Omental fat pad (tissue), 4 donors: ENCODE measurements at places on chromosomes 13 and 19. TPM values are rescaled to one million over a fixed set of nuclear protein-coding genes. Genes with fewer than 3 reads are reported as not detected.
A peak's percentile ranks its signal among the peaks of the same experiment; 100 is the strongest.

The RNF225 gene
- total RNA-seq, result not detected

The SPTBN4 gene
- total RNA-seq, result 3.1 TPM

The KIR3DL1 gene
- total RNA-seq, result not detected

The ZNF677 gene
- 10.8 TPM for total RNA-seq

The PSG3 gene
- not detected for total RNA-seq

The CEACAM20 gene
- not detected for total RNA-seq

- no peak for DNase-seq
Measured at GRCh38 chr19:50184196-50184595, 19.2 kb upstream of the MYH14 start.

- DNase-seq, result no peak
Measured at GRCh38 chr19:40424637-40425449, 949 bp downstream of the SERTAD1 start.

DNA sequence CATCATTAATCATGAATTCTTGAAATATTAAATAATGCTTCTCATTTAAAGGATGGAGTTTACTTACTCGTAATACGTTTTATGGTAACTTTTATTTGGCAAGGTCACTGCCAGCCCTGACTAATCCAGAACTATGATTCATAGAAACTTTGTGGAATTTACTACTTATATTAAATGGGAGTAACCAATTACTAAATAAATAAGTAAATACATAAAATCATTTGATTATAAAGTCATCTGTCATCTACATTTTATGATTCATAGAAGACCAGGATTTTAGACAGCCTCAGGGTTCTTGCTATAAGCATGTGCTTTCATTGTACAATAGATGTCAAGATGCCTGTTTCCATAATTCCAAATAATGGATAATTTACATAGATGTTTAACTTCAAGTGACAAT lies 611.1 kb downstream of the TBC1D4 start:
- no peak for DNase-seq

DNA sequence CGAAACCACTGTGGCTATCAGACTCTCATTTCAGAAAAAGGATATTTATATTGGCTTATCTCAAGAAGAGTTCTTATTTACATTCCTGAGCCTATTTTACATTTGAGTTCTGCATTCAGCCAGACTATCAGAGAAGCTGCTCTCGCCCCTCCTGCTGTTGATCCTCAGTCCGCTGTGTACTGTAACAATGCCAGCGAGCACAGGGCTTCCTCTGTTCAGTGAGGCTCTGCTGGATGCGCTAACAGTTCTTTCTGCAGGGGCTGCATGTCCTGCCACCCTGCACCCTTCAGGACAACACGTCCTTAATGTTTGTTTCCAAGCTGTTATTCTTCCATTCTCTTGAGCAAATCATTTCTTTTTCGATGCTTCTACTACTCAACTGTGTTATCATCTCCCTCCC lies 463.7 kb upstream of the SGCG start:
- DNase-seq, result no peak

- DNase-seq, result no peak
Measured at GRCh38 chr13:29684441-29684840, 89.0 kb upstream of the SLC7A1 start.

- no peak for DNase-seq
Measured at GRCh38 chr13:54433493-54434206, 1405.0 kb downstream of the OLFM4 start.

DNA sequence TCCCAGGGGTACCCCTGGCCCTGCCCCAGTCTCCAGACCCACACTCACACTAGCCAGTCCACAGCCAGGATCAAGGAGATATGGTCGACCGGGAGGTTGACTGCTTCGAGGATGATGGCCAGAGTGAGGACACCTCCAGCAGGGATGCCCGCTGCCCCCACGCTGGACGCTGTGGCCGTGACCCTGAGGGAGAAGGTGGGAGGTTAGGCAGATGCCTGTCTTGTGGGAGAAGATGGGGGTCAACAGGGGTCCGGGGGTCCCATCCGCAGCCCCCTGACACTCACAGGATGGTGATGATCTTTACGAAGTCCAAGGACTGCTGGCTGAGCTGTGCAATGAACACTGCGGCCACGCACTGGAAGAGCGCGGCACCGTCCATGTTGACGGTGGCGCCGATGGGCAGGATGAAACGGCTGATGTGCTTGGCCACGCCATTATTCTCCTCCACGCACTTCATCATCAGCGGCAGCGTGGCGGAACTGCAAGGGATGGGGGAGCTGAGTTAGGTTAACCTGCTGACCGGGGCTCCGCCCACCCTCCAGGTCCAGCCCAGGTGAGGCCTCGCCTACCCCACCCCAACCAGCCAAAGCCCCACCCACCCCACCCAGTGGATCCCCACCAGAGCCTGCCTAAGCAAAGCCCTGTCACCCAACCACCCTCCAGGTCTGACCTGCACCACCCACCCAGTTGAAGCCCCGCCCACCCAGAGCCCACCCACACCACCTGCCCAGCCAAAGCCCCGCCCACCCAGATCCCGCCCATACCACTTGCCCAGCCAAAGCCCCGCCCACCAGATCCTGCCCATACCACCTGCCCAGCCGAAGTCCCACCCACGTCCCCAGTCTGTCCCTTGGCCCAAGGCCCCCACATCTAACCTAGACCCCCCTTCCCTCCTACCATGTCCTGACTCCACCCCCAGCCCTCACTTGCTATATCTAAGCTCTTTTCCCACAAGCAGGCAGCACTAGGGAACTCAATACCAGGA lies 11.2 kb downstream of the SLC1A5 start:
- DNase-seq, result no peak

- DNase-seq, result no peak
Measured at GRCh38 chr19:2974342-2975041, 2.9 kb upstream of the TLE6 start.

DNA sequence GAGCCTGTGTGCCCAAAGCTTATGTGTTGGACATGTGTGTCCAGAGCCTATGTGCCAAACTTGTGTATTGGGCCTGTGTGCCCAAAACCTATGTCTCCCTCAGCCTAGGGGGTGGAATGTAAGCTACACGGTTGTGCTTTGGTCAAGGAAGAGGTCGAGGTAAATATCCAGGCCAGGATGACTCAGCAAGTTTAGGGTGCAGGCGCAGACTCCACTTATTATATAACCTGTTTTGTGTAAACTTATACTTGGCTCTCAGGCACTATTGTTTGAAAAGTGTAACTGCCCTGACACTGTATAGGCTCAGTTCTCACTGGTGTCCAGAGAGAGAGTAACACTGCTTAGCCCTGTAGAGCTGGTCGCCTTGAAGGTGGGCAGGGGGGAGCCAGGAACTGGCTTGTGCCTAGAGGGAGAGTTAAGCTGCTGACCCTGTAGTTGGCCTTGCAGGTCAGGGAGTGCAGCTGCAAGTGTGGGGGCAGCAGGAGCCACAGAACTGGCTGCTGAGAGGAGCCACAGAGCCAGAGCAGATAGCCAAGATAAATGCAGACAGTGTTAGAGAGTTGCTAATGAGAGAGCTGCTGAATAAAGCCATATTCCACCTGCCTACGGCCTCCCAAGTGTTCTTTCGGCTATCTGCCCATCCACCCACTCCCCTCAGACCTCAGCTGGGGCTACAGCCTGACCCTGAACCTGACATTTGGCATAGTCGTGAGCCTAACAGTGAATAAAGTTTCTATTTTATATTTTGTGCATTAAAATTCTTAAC lies 517.2 kb upstream of the SLITRK1 start:
- DNase-seq, result no peak

DNA sequence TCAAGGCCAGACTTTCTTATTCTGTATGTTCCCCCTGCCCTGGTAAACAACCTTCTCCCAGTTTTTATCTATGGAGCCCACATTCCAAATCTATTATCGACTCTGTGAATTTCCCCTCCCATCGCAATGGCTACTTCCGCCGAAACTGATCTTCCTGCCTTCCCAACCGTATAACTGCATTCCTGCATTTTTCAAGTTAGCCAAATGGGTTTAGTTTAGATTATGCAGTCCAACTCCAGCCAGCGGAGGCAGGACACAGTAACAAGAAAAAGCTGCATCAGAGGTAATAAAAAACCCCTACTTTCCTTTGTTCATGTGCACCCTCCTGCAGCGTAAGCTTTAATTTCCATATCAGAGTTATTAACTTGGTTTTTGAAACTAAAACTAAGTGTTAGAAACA lies 112.2 kb upstream of the ZNF91 start:
- no peak for DNase-seq

- no peak for DNase-seq
Measured at GRCh38 chr13:77861741-77862140, 56.9 kb downstream of the EDNRB start.

- DNase-seq, result no peak
Measured at GRCh38 chr19:4034048-4035017, 26.8 kb downstream of the PIAS4 start.

- no peak for DNase-seq
Measured at GRCh38 chr13:59337070-59337469, 826.7 kb downstream of the DIAPH3 start.

DNA sequence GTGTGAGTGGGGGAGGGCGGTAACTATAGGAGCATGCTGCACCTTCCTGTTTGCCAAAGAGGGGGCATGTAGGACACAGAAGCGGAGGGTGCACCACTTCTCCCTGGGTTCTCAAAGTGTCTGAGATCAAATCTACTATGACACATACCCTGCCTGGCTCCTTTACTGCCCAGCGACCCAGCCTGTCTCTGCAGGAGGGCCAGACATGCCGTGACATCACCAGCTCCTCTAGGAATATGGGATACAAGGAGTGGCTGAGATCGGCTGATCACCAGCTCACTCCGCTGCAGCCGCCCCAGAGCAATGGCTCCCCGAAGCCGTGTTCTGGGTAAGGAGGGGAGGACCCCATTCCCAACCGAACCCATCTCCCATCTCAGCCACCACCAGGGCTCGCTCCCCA lies 16.4 kb upstream of the IGFL1 start:
- no peak for DNase-seq

DNA sequence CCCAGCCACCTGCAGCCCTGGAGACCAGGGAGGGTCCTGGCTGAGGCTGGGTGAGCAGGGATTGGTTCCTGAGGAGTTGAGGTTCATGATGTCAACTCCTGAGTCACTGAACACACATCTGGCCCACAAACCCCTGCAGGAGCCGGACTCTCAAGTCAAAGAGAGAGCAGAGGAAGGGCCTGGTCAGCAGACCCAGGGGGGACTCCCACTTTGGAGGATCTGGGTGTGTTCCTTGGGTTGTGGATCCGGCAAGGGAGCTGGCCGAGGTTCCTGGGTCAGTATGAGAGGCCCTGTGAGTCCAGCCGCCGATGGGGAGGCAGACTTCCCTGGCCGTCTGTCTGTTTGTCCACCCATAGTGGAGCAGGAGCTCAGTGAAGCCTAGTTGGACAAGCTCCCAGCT lies 4.0 kb downstream of the SLC7A10 start:
- DNase-seq, result no peak

- no peak for DNase-seq
Measured at GRCh38 chr13:41678249-41678648, 220.9 kb downstream of the RGCC start.

- no peak for DNase-seq
Measured at GRCh38 chr19:39398297-39398864, 7.2 kb downstream of the MED29 start.

GRCh38 chr13:51583469-51583874 lies 790 bp upstream of the WDFY2 start:
- no peak for DNase-seq

DNA sequence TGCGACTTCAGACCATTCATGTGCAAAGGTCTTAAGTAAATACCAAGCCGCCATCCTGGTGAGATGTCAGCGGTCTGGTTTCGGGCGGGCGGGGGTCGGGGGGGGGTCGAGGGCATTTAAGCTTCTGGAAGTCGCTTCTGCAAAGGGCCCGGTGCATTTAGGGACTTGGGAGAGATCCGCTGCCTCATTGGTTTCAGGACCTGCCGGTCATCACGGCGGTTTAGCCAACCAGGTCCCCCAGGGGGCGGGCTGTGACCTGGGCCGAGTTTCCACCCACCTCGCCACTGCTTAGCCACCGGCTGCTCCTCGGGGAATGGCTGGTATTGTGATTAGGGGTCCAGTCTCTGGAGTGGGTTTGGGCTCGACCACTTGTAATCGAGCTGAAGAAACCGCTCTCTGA lies 7.8 kb downstream of the ANKLE1 start:
- DNase-seq, result no peak

- no peak for DNase-seq
Measured at GRCh38 chr13:44661936-44662335, 85.8 kb upstream of the TSC22D1 start.

GRCh38 chr19:16371540-16371986 lies 46.9 kb downstream of the KLF2 start:
- no peak for DNase-seq

DNA sequence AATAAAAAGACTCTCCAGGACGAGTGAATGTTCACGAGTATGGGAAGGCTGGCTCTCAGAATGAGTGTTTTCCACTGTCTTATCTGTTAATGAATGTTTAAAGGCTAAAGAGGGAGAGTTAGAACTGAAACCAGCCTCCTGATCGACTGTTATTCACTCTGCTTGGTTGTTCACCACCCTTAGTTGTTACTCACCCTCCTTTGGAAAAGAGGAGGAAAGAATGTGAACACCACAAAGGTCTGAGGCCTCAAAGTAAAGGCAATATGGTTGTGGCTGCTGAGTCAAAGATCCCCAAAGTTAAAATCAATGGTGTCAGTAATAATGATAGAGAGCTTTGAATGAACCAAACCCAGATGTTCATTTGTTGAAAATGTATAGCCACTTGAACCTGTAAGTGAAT lies 1793.2 kb upstream of the PCDH20 start:
- no peak for DNase-seq

GRCh38 chr13:75442736-75443234 lies 39.2 kb downstream of the TBC1D4 start:
- DNase-seq, result no peak

- DNase-seq, result no peak
Measured at GRCh38 chr13:59867867-59868266, 295.9 kb downstream of the DIAPH3 start.

- DNase-seq, result peak; percentile 50
Measured at GRCh38 chr19:9827289-9828238, at the start of gene UBL5. Gene UBL5 (plus strand): TSS chr19:9827918. CDS start chr19:9828338, 420 bp downstream.

DNA sequence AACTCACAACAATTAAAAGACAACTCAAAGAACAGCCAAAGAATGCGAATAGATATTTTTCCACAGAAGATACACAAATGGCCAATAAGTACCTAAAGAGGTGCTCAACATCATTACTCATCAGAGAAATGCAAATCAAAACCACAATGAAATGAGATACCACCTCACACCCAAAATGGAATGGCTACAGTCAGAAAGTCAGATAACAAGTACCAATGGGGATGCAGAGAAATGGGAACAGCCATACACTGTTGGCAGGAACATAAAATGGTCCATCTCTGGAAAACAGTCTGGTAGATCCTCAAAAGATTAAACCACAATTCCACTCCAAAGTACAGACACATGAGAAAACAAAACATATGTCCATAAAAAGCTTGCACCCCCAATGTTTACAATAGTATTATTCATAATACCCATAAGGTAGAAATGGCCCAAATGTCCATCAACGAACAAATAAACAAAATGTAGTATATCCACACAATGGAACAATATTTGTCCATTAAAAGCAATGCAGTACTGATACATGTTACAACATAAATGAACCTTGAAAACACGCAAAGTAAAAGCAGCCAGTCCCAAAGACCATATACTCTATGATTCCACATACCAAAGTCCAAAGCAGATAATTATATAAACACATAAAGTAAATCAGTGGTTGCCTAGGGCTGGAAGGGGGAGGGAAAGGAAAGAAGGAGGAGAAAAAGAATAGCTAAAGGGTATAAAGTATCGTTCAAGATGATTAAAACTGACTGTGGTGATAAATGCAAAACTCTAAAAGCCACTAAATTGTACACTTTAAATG lies 19.6 kb downstream of the USP12 start:
- DNase-seq, result no peak
